ENCODE measurements at places on chromosomes 6 and 20.

DNA sequence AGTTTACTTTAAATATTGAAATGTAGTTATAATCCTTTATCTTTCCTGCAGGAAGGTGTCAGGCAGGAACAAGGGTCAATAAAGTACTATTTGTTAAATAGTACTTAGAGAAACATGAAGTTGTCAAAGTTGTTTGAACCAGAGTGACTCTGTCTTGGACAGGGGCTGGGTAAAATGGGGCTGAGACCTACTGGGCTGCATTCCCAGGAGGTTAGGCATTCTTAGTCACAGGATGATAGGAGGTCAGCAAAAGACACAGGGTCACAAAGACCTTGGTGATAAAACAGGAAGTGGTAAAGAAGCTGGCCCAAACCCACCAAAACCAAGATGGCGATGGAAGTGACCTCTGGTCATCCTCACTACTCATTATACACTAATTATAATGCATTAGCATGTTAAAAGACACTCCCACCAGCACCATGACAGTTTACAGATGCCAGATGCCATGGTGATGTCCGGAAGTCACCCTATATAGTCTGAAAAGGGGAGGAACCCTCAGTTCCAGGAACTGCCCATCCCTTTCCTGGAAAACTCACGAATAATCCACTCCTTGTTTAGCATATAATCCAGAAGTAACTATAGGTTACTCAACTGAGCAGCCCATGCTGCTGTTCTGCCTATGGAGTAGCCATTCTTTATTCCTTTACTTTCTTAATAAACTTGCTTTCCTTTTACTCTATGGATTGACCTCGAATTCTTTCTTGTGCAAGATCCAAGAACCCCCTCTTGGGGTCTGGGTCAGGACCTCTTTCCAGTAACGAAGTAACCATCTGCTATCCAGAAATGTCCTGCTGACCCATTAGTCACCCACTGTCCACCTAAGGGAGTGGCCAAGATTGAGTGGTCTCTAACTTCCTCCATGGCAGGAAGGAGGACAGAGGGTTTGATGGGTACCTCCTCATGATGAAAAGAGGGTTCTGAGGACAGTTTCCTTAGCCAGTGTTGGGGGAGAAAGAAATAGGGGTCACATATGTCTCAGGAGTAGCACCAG is 19.6 kb downstream of the SLC22A2 start:
- no peak for DNase-seq

GRCh38 chr6:119077643-119078375 is 655 bp downstream of the FAM184A start:
- DNase-seq: peak; percentile 38

DNA sequence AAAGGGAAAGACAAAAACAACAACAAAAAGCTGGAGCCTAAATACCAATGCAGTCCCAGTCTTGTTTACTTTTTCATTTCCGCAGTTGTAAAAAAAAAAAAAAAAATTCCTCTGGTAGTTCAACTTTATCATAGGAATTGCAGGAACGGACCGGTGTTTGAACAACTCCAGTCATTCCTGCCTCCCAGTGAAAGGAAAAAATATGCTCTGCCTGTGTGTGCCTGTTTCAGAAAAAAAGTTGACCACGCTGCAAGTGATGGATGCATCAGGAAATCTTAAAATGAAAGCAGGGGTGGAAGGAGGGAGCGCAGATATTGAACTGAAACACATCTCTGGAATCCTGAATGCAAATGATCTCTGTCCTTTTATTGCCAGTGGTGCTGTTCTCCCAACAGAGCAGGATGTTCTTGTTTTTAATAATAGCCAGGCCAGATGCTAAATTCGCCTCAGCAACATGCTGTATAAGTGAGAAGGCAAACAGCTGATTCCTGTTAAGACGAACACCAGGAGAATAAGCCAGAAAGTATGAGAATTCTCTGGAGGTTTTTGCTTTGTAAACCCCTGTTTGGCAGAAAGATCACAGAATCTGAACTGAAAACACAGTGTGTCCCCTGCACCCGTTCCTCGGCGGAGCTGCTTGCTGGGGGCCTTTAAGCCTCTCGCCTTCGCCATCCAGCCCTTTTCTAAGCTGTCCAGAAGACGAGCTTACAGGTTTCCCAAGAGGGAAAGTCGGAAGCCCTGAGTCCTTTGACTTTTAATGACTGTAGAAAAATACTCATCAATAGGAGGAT is 178.4 kb upstream of the SUPT3H start:
- DNase-seq: no peak

DNA sequence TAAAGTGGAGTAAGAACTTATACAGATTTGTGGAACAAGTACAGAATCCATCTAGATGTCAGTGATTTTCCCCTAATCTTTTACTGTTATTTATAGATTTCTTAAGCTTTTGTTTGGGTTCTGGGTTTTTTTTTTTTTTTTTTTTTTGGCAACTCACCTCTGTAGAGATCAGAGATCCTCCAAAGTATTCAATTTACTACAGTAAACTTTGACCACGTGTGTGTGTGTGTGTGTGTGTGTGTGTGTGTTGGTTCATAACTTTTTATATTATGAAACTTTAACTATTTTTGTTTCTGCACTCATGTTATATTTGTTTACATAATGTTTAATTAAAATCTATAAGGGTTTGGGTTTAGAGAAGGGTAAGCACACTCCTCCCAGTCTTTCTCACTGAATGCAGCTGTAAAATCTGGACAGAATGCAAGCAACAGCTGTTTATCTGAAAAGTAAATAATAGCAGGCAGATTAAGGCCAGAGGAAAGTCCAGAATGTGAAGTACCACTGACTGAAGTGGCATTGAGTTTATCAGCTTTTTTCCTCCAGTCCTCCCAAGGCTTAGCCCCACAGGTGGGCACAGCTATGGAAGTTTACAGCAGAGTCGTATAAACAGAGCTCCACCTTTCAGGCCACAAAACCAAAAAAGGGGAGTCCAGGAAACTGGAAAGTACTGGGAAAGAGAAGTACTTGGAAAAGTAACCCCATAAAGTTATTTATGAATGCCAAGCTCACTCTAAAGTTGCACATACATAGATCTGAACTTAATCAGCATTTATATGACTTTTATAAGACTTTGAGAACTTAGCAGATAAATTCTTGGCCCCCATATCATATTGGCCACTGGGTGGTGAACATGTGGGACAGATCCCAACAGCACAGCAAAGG is 43.0 kb upstream of the CD2AP start:
- DNase-seq: no peak

GRCh38 chr6:53917464-53917842 is 122.6 kb downstream of the LRRC1 start:
- no peak for DNase-seq

GRCh38 chr6:83221889-83222479 is 28.8 kb downstream of the RWDD2A start:
- DNase-seq: no peak

DNA sequence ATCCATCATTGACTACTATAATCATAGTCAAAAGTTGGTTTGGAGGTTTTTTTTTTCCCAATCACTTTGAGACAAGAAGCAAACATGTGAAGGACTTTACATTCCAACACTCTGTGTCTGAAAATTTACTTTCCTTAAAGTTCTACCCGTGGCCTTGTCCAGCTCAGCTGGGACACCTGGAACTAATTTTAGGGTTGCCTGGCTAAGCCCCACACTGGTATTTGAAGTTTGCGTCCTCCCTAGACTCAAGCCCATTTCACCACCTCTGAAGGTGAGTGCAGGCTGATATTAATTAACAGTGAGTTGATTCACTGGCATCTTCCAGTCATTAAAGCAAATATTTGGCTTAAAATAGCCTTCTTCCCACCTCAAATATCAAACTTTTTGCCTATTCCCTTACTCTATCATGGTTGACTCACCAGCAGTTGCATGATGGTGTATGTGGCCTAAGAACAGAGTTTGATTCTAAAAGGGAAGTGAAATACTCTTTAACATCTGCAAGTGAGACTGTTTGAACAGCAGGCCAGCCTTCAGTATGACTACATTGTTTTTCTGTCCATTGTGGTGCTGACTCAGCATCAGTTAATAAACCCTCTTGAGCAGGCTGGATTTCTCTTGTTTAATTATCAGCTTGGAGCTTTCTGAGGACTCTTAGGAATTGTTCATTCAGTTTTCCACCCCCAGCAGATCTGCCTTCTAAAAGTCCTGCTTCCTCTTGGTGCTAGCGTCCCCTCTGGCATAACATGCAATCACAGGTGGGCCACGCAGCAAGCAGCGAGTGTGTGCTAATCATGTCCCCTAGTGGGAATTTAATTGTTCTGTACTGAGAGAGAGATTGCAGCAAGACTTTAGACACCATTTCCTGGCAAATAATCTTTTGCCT is 1.8 kb upstream of the PRDM1 start:
- no peak for DNase-seq

GRCh38 chr20:61756966-61757677 is 308.6 kb downstream of the TAF4 start:
- no peak for DNase-seq

DNA sequence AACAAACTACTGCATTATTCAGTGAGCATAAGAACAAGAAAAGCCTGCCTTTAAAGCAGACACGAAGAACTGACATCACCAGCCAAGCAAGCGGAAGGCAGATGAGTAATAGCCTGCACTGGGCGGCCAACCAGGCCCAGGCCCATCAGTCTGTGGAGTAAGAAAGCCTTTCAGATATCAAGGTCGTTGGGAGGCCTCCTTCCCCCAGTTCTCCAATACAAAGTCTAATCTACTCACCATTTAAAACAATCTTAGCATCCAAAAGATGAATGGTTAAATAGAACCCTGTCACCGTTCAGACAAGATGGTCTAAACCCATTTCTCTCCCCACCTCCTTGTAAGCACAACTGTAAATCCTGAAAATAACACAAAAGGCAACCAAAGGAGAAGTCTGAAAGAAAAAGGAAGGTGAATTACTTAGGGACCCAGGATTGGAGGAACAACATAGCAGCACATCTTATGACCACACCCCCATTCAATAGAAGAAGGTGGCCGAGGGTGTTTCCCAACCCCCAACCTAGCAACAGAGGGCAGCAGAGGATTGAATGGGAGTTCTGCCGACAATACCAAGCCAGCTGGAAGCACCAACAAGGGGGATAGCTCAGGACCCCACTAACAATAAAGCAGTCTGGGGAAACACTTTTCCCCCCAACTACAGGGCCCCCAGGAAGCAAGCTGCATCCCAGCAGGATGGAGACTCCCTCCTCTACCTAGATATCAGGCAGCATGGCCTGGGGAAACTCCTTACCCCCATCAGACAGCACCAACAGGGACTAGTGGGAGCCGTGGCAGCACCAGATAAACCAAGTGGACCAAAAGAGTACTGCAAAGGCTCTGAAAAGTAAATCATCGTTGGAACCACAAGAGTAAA is 67.9 kb downstream of the ZHX3 start:
- DNase-seq: no peak

Data from stimulated activated naive CD4-positive, alpha-beta T cell treated with Interleukin-2 at 50 U/mL for 16 hours (primary cell).